ENCODE measurements at places on chromosomes 2 and 18.

DNA sequence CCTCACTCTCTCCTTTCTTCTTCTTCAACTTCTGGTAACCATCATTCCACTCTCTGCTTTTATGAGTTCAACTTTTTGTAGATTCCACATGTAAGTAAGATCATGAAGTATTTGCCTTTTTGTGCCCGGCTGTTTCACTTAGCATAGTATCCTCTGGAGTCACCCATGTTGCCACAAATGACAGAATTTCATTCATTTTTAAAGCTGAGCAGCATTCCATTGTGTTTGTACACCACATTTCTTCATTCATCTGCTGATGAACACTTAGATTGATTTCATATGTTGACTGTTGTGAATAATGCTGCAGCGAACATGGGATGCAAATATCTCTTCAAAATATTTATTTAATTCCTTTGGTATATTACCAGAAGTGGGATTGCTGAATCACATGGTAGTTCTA is 133.6 kb upstream of the ERBB4 start:
- DNase-seq = no peak

DNA sequence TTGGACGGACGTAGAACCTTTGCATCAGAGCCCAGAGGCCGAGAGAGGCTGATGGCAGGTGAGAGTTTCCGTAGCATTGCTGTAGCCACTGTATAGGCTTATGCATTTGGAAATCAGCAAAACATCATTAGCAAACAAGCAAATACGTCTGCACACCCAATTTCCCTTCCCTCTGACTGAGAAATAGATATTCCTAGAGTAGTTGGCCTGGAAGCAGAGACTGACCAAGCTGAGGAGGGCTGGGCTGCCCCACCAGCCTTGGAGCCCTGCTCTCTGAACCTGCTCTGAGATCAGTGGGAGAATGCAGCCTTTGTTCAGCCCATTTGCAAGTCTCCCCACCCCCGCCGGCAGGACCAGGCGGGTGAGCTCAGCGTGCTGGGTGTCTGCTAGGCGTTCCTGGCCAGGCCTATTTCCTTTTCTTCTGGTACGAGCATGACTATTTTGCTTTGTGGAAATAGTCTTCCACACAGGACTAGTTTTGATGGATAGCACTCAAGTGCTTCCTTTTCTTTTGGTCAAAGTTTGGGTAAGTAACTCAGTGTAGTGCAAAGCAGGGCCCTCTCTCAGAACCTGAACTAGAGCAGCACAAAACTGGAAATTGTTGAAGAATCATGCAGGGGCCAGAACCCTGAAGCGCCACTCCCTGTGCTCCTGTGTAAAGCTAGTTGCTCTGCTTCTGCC is 21.9 kb upstream of the RNF149 start:
- DNase-seq = no peak

DNA sequence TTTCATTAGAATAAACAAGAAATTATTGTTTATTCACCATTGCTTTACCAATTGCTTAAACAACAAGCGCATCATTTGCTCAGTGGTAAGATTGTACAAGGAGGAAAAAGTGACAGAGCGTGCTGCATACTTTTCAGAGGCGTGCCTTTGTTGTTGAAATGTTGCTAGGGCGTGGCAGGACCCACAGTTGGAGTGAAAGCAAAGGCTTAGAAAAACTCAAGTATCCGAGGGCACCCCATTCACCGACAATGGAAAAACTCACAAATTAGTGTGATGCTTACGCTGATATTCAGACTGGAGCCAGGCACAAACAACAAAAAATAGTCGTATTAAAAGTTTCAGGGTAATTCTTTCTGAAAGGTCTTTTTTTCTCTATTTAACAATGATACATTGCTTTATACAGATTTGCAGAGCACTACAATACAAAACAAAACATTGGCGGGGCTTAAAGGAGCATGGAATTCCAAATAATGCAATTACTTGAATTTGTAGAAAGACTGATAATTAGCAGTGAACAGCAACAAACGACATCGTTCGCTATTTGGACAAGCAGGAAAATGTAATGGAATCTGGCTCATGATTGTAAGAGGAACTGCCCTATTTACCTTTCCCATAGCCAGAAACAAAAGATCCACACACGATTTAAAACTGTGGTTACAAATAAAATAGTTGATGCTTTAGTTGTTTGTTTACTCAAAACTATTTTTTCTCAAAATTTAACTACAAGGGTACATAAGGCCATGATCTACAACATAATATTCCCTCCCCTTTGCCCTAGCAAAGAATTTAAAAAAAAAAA is 37.8 kb upstream of the RTTN start:
- DNase-seq = no peak

- DNase-seq = peak; percentile 80
Measured at GRCh38 chr2:218003981-218004419, 1.2 kb upstream of the TNS1 start.

DNA sequence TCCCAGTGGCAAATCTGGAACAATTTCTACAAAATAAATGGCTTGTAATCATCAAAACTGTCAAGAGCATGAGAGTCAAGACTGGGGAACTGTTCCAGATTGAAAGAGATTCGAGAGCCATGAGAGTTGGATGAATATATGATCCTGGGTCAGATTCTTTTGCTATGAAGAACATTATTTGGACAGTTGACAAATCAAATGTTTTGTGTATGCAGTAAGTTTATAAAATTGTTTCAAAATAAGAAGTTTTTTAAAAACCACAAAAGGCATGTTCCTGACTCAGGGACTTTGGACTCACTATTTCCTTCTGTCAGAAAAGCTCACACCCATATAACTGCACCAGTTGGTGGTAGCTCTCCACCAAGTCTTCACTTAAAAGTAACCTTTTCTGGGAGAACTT is 38.5 kb downstream of the ROCK2 start:
- peak; percentile 72 for DNase-seq

GRCh38 chr2:172252154-172252553 is 149.5 kb upstream of the DLX2 start:
- DNase-seq = no peak

All from AG04449 (cell line).